Adrenal gland (tissue), 19 donors: ENCODE measurements at places on chromosomes 1 and 21. TPM values are rescaled to one million over a fixed set of nuclear protein-coding genes. Genes with fewer than 3 reads are reported as not detected.

The DYNLT4 gene
- polyA plus RNA-seq, result not detected

The AMY2A gene
- polyA plus RNA-seq, result not detected

The ISG15 gene
- polyA plus RNA-seq, result 220 TPM

The HEYL gene
- polyA plus RNA-seq, result 8.1 TPM

The IVL gene
- 0.16 TPM for polyA plus RNA-seq

The RAB7B gene
- polyA plus RNA-seq, result 0.88 TPM
